ENCODE measurements at places on chromosomes 4 and X. TPM values are rescaled to one million over a fixed set of nuclear protein-coding genes. Genes with fewer than 3 reads are reported as not detected.

GPC4 gene
- 18.4 TPM for total RNA-seq

PDCL2 gene
- total RNA-seq: not detected

RHOXF2B gene
- not detected for total RNA-seq

MAGEA1 gene
- not detected for total RNA-seq

- DNase-seq: no peak
Measured at GRCh38 chrX:69226459-69227158, 61.4 kb upstream of the PJA1 start.

DNA sequence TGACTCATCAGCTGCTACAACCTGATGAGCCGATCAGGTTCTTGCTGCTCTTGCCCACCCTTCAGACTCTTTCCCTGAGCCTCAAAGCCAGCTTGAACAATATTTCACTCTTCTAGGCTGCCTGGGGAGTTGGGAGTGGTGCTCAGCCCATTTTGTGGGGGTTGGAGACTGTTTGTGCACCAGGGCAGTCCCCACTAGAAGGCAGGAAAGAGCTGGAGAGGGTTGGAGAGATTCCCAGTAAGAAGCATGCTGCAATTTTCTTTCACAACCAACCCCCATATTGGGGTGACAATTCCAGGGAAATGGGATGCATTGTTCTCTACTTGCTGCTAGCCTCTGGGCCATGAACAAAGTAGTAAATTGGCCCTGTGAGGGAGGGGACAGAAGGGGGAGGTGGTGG, 44.1 kb downstream of the SLC16A2 start:
- DNase-seq: no peak

DNA sequence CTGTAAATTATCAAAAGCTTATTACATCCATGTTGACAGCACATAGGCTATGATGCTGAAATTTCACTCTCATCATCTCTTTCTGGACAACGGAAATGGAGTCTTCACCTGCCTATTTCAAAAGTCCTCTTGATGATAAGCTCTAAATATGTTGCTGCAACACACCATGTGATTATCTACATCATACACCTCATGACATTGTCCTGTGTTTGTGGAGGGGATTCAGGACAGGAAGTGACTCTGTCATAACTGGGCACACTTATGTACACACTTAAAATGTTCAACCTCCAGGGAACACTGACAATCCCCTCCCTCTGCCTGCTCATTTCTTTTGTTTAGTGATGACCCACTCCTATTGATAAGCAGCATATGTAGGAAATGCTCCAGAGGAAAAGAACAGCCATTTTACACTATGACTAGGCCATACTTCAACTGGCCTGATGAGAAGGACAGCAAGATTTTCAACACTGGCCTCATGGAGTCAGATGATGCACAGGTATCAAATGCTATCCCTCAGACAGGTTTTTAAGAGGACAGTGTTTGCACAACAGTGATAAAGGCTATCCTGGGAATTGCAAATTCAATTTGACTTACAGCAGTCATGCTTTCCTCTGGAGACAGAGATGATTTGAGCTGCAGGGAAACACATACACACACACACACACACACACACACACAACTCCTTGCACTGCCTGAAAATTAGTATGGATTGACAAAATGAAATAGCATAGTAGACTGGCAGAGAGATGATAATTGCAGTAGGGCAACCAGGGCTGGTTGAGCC, 163.3 kb upstream of the RASGEF1B start:
- no peak for DNase-seq

DNA sequence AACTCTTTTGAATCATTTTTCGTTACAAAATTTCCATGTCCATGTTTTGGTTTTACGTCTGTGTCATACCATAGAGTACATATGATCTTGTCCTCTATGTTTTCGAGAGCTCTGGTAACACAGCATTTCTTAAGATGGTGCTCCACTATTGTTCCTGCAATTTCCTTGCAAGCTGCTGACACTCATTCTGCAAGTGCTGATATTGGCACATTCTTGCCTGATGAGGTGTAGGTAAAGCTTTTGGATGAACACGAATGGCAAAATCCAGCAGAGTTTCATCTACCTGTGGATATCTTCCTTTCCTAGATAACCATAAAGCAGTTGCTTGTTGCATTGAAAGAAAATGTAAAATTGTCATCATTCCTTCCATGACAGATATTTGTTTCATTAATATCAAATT, 41.3 kb downstream of the MAGEB17 start:
- no peak for DNase-seq

GRCh38 chrX:20729416-20729815, 462.7 kb upstream of the RPS6KA3 start:
- DNase-seq: no peak

GRCh38 chr4:93317561-93317960, 511.0 kb upstream of the ATOH1 start:
- no peak for DNase-seq

DNA sequence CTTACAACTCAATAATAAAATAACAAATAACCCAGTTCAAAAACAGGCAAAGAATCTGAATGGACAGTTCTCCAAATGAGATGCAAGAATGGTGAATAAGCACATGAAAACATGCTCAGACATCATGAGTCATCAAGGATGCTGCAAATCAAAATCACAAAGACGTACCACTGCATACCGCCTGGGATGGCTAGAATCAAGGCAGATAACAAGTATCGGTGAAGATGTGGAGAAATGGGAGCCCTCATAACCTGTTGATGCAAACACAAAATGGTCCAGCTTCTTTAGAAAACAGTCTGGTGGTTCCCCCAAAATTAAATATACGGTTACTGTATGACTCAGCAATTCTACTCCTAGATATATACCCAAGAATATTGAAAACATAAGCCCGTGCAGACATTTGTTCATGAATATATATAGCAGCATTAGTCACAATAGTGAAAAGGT, 32.5 kb downstream of the AKAP4 start:
- DNase-seq: no peak

DNA sequence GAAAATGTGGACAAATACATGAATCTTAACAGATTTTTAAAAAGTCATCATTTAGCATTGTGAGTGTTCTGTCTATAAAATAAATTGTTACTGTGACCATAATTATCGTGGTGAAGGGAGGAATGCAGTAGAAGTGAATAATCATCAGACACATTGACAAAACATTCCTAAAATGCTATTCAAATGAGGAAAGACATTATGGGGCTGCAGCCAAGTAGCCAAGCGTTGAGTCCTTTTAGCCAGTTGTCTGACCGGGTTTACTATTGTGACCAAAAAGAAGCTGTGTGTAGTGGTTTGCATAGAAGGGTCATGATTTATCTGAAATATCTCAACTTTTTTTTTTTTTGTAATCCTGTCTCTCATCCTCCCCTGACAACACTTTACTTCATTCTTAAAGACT, 19.5 kb downstream of the WWC2 start:
- no peak for DNase-seq

All from mucosa of descending colon (tissue), 3 donors.